Bronchus fibroblast of lung (primary cell): ENCODE measurements at places on chromosomes 2 and 18. TPM values are rescaled to one million over a fixed set of nuclear protein-coding genes. Genes with fewer than 3 reads are reported as not detected.

Gene CFAP210
- total RNA-seq = not detected in 2 replicates

Gene RIT2
- not detected in 2 replicates for total RNA-seq

Gene OR6B2
- not detected in 2 replicates for total RNA-seq

Gene ZSWIM2
- under 0.01 TPM in 1 of 2 replicates, not detected in the other for total RNA-seq

Gene FKBP1B
- total RNA-seq = 16.8 and 26.1 TPM in 2 replicates

Gene VIT
- total RNA-seq = not detected in 2 replicates

Gene IL36RN
- not detected in 2 replicates for total RNA-seq

Gene MALT1
- 8.3 and 10.6 TPM in 2 replicates for total RNA-seq
